ENCODE measurements at places on chromosomes 6 and 20.
A peak's percentile ranks its signal among the peaks of the same experiment; 100 is the strongest.

GRCh38 chr6:17281497-17282481 lies 628 bp downstream of the RBM24 start:
- no peak for DNase-seq

GRCh38 chr6:105499931-105500330 lies 97.0 kb upstream of the PREP start:
- no peak for DNase-seq

- peak; percentile 87 for DNase-seq
Observed at GRCh38 chr20:37231947-37232630, 29.5 kb downstream of the GHRH start.

GRCh38 chr6:41645007-41645618 lies 6.8 kb downstream of the MDFI start:
- DNase-seq: no peak

DNA sequence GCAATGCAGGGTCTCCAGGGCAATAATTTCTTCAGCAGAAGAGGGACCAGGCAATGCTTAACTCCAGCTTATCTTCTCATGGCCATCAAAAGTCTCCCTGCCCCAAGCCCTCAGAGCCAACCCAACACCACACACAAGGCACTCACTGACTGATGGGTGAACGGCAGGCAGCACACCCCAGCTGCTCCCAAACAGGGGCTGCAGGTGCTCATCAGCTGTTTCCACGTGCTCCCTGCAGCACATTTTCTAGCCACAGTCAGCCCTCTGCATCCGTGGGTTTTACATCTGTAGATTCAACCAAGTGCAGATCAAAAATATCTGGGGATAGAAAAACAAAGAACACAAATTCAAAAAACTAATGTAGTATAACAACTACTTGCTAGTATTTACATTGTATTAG lies 4.0 kb upstream of the GABRR1 start:
- DNase-seq: no peak

GRCh38 chr6:54057058-54057457 lies 54.2 kb upstream of the MLIP start:
- DNase-seq: no peak

DNA sequence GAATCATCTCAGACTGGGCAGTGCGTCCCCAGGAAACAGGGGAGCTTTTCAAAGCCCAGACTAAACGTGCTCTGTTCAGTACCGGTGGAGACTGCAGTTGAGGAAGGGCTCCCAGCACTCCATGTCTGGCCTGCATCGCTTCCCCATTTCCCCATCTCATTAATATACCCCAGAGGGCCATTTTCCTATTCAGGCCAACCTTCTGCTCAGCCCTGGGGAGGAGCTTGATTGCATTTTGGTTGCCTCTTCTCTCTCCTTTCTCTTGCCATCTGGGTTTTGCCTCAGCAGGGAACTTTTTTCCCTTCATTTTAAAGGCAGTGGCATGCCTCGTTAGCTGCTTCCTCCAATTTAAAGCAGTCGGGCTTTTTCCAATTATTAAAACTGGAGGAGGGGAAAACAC lies 394.3 kb upstream of the SOX4 start:
- peak; percentile 70 for DNase-seq

DNA sequence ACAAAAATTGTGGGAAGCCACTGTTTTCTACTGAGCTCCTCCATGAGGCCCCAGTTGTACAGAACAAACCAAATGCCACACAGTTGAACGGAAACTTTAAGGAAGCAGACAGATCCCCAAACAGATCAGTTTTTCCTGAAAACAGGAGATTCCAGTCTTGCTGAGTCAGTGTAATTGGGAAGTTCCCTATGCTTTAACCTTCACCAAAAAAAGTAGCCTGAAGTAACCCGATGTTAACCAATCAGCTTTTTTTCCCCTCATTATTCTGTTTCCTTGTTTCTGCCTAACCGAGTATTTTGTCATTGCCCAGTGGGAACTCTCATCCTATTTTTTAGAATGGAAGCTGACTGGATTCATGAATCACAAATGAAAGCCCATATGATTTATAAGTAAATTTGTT lies 36.7 kb downstream of the MARCKS start:
- DNase-seq: no peak

- no peak for DNase-seq
Observed at GRCh38 chr20:48823960-48824498, 3.8 kb downstream of the PREX1 start.

DNA sequence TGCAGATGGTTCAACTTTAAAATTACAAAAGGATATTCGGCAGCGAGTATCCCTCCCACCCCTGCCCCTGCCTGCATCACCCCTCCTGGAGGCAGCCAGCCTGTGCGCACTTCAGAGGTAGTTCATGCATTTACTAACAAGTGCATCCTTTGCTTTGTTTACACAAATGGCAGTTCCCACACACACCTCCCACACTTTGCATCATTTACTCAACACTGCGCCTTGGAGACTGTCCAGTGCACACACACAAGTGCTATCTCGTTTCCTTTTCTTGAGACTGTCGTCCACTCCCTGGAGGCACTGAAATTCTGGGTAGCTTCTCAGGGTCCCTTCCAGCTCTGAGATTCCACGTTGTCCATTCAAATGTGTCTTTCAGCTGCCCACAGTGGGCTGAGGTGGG lies 53.1 kb upstream of the VSX1 start:
- DNase-seq: no peak
